ENCODE measurements at places on chromosomes 7 and 10. TPM values are rescaled to one million over a fixed set of nuclear protein-coding genes. Genes with fewer than 3 reads are reported as not detected.

SLC16A12 gene
- 3.1 TPM for total RNA-seq

TMEM213 gene
- total RNA-seq, result not detected

DNA sequence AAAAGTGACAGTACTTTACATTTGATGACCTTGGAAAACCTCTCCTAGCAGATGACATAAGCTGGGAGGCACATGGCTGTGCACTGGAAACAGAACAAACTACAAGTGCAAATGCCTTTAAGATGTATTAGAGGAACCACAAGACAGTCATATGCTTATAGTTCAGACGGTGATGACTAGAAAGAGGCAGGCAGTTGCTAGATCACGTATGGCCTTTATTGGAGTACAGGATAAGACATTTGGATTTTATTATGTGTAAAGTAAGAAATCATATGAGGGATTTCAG is 290.0 kb downstream of the SORCS1 start:
- no peak for DNase-seq

SPDYE1 gene
- total RNA-seq, result not detected

AFAP1L2 gene
- 5.7 TPM for total RNA-seq

GRCh38 chr10:7547206-7547605 is 119.6 kb downstream of the ITIH5 start:
- no peak for DNase-seq

DNA sequence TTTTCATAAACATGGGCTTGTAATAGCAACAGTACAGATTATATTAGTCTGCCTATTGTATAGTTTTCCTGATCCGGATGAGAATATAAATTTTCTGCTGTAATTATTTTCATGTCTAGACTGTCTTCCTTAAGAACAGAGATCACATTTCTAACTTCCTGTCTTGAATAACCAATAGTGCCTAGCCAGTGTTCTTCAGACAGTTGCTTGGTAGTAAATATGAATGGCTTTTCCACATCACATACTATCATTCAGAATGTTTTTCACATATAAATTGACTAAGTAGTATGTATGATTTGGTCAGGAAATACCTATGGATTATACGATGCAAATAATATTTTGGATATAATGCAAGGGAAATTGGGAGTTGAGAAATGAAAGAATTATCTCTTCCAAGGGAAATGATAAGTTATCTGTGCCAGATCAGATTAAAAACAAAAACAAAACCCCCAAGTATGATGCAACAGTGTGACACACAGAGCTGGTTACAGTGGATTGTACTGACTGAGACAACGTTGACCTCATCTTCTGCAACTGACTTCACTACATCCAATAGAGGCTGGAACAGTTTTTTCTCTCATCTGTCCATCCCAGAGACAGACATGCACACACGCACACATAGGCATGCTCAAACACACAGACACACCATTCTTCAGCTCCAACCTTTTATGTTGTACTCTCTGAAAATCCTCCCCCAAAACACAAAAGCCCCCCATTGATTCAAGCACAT is 16.4 kb downstream of the ITGA8 start:
- no peak for DNase-seq

SHTN1 gene
- 38.6 TPM for total RNA-seq

NOLC1 gene
- 65.5 TPM for total RNA-seq

- no peak for DNase-seq
These were observed 79.9 kb upstream of the GNA12 start for GRCh38 chr7:2923886-2924574.

GRCh38 chr10:23040002-23040401 is 55.4 kb upstream of the MSRB2 start:
- no peak for DNase-seq

DNA sequence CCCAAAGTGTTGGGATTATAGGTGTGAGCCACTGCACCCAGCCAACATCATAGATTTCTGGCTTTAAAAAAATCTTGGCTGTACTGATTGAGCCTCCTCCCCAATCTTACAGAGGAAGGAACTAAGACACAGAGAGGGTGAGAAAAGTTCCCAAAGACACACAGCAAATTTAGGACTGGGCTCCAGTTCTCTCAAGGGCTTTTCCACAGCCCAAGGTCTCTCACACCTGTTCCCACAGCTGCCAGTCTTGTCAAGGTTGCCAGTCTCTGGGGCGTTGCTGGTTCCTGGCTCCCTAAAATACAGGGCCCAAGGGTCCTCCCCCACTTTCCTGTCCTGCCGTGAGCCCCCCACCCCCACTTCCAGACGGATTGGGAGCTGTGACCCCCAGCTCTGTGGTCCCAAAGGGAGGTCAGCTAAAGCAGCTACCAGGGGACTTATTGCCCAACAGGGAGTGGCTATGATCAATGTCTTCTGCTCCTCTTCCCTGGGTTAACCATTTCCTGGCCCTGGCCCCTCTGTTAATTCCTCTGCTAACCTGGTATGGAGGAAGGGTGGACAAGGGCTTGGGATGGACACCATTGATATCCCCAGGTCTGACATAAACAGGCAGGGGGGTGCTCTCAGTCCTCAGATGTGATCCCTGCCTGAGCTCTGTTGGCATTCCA is 3.1 kb upstream of the ZAN start:
- no peak for DNase-seq

GRCh38 chr7:101114492-101114891 is 12.4 kb upstream of the SERPINE1 start:
- no peak for DNase-seq

DNA sequence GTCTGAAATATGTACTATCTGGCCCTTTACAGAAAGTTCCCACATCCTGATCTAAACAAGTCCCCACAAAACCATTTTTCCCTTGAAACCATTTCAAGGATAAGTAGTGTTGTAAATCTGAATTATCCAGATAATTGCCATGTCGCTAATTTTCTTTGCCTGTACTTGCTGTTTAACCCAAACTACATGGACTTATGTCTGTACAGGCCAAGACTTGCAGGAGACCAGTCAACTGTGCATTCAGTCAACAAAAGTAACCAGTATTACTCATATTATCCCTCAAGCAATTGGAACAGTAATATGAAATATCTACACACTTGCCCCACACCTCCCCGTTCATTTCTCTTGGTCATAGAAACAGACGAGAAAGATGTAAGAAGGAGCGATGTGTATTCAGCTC is 347.8 kb upstream of the NFE2L3 start:
- DNase-seq, result no peak

- no peak for DNase-seq
These were observed 282.0 kb upstream of the ETV1 start for GRCh38 chr7:14271441-14271840.

DOCK4 gene
- total RNA-seq, result 27.7 TPM

CALML5 gene
- not detected for total RNA-seq

- no peak for DNase-seq
These were observed 81.3 kb upstream of the CXCL12 start for GRCh38 chr10:44466236-44466635.

GRCh38 chr10:120632942-120633341 is 175.9 kb downstream of the PLPP4 start:
- no peak for DNase-seq

- DNase-seq, result no peak
These were observed 787.4 kb downstream of the PHTF2 start for GRCh38 chr7:78585980-78586379.

GRCh38 chr10:72257051-72257892 is 16.5 kb upstream of the DDIT4 start:
- DNase-seq, result no peak

DNA sequence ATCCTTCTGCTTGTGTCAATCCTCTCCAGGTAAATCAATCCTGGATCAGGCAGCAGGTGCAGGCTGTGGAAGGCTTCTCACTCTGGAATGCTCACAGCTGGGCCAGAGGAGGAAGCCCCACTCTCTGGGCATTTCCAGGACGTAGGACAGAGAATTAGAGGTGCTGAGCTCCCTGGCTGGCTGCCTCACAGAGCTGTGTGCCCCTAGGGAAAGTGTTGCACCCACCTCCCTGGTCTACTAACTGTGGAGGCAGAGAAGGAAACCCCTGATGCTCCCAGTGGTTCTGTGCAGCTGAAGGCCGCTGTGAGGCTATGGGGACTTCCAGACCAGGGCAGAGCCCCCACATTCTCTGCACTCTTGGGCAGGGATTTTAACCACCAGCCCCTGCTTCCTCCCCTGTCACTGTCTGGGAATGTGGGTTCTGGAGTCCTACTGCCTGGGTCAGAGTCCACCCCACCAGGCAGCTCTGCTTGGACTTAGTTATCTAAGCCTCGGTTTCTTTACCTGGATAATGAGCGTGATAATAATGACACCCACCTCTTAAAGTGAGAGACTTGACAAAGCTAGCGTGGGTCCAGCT is 73.5 kb upstream of the EEPD1 start:
- no peak for DNase-seq

DNA sequence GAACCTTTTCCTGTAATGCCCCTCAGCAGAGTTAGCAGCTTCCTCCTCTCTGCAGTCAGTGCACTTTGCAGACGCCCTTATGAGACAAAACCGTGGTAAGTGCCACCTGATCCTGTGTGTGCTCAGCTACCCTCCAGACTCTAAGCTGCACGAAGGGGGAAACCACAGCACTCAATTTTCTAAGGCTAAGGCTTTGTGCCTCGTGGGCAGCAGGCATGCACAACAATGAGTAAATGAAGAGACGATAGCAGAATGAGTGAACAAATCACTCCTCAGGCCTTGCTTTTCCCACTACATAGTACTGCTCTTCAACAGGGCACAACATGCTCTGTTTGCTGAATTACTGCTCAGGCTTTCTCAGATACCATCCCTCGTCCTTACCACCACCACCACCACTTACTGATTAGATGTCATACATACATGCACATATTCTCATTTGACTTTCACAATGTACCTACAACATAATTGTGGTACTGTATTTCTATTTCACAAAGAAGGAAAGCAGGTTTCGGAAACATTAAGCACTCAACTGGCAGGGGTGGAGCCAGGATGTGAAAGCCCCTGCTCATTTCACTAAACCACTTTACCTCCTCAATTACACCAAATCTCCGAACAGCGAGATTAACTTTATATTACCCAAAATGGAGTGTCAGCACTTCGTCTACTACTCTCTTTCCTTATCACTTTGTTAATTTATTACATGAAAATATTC is 85.4 kb downstream of the ICA1 start:
- no peak for DNase-seq

DNA sequence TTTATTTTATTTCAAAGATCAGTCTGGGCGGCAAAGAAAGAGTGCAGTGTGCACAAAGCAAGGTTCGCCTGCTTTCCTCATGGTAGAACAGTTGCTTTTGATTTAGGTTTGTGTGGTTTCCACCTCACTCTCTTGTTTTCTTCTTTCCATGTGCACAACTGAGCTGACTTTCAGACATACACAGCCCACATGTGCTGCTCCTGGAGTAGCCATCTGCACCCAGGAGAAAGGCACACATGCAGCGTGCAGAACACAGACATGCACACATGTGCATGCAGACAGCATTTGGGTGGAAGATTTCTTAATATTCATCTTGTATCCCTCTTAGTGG is 302.1 kb downstream of the FZD1 start:
- DNase-seq, result no peak

GRCh38 chr7:95545007-95545615 is 51.2 kb downstream of the PDK4 start:
- DNase-seq, result no peak
